ENCODE measurements at places on chromosomes 4 and X. TPM values are rescaled to one million over a fixed set of nuclear protein-coding genes. Genes with fewer than 3 reads are reported as not detected.

GRCh38 chrX:39473812-39474211, 623.9 kb downstream of the BCOR start:
- no peaks in the 10 kb centered on the region for H3K27me3 ChIP-seq
- no peaks in the 10 kb centered on the region for H3K36me3 ChIP-seq
- H3K27ac ChIP-seq = no peak overlapping the region
- H3K4me3 ChIP-seq = no peak overlapping the region
- peaks cover 5% of the 10 kb centered on the region for H3K4me1 ChIP-seq

GRCh38 chr4:23855912-23856605, 33.8 kb downstream of the PPARGC1A start:
- no peak overlapping the region for H3K4me3 ChIP-seq
- no peak for DNase-seq
- no peaks in the 10 kb centered on the region for H3K36me3 ChIP-seq
- H3K27ac ChIP-seq = no peak overlapping the region

DNA sequence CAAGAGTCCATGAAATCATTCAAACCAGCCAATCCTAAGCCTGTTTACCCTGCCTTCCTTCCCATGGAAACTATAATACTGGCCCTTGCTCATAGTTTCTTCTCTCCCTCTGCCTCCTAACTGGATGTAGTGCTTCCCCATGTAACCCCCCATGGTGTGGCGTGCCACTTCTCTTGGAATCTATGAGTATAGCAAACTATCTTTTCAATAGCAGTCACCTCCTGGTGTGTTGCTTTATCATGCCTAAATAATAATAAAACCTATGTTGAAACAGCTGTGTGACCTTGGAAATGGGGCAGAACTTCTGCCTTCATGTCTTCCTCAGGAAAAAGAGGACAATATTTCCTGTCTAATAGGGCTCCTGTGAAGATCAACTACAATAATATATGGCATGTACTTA, 234.8 kb upstream of the EDNRA start:
- no peaks in the 10 kb centered on the region for H3K4me1 ChIP-seq
- H3K27me3 ChIP-seq = no peaks in the 10 kb centered on the region
- H3K36me3 ChIP-seq = no peaks in the 10 kb centered on the region
- no peak overlapping the region for H3K4me3 ChIP-seq

Gene HOPX
- total RNA-seq = not detected

Gene TRIM61
- not detected for total RNA-seq

GRCh38 chr4:30789219-30789671, 69.1 kb downstream of the PCDH7 start:
- H3K27ac ChIP-seq = no peak overlapping the region
- no peaks in the 10 kb centered on the region for H3K36me3 ChIP-seq
- DNase-seq = no peak
- H3K4me1 ChIP-seq = no peaks in the 10 kb centered on the region
- no peak overlapping the region for H3K4me3 ChIP-seq

DNA sequence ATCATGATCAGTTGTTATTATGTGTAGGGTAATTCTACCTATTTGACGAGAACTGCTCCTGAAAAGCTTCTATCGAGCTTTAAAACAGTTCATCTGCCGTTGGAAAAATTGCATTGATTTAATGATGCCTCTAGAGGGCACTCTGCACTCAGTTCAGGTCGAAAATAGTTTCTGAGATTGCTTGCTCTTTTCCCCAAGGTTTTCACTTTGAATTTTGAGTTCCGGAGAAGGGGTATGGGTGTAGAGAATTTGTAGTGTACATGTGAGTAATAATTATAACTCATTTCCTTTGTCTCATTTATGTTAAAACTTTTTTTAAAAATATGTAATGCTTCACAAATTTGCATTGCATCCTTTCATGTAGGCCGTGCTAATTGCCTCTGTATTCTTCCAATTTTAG, 28.4 kb upstream of the TNIP3 start:
- H3K4me1 ChIP-seq = peaks cover 5% of the 10 kb centered on the region
- peaks cover 2% of the 10 kb centered on the region for H3K27me3 ChIP-seq
- H3K4me3 ChIP-seq = no peak overlapping the region
- H3K27ac ChIP-seq = no peak overlapping the region

DNA sequence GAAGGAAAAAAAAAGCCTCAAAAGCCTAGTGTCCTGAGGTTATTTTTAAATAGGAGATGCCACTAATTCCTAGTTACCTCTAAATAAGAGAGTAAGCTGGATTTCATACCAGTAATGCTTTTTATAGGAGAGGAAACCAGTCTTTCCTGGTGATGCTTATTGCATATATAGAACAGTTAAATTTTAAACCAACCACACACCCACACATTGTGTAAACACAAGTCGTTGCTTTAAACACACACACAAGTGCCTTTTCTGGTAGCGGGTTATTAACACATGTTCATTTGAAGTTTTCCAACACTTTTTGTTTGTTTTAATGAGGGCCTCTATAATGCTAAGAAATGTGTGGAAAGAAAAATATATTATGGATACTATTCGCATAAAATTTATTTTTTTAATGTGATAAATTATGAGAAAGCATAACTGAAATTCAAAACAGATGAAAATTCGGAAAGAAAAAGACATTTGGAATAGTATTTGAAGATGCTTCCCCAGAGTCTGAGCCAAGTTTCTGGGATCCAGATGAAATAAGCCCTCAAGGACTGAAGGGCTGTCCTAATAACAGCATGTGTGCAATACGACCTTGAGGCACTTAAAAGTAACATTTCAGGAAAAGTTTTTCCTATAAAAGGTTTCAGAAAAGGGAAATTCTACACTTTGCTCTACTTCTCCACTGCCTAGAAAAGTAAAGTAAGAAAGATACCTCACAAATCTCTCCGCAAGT, 2.0 kb downstream of the ANTXR2 start:
- no peaks in the 10 kb centered on the region for H3K27me3 ChIP-seq
- H3K4me1 ChIP-seq = peaks cover 77% of the 10 kb centered on the region
- H3K27ac ChIP-seq = peak overlapping the region; percentile 80
- peaks cover 48% of the 10 kb centered on the region for H3K36me3 ChIP-seq

- no peaks in the 10 kb centered on the region for H3K36me3 ChIP-seq
- DNase-seq = no peak
- no peak overlapping the region for H3K27ac ChIP-seq
- peaks cover 20% of the 10 kb centered on the region for H3K4me1 ChIP-seq
- H3K4me3 ChIP-seq = no peak overlapping the region
- H3K27me3 ChIP-seq = no peaks in the 10 kb centered on the region
Observed at GRCh38 chrX:17499512-17499911, 124.5 kb downstream of the NHS start.

GRCh38 chrX:31506360-31506759, 434.5 kb upstream of the FTHL17 start:
- DNase-seq = no peak
- no peaks in the 10 kb centered on the region for H3K36me3 ChIP-seq
- H3K4me1 ChIP-seq = peaks cover 18% of the 10 kb centered on the region
- H3K27ac ChIP-seq = no peak overlapping the region
- no peak overlapping the region for H3K4me3 ChIP-seq
- H3K27me3 ChIP-seq = no peaks in the 10 kb centered on the region

Gene EMCN
- 0.46 TPM for total RNA-seq

Gene C4orf17
- not detected for total RNA-seq

GRCh38 chr4:30720661-30721184, 554 bp downstream of the PCDH7 start:
- H3K27ac ChIP-seq = no peak overlapping the region
- H3K27me3 ChIP-seq = peaks cover 28% of the 10 kb centered on the region
- H3K36me3 ChIP-seq = no peaks in the 10 kb centered on the region

Gene DKK2
- total RNA-seq = 0.19 TPM

GRCh38 chr4:1519787-1520661, 113.8 kb upstream of the NKX1-1 start:
- no peaks in the 10 kb centered on the region for H3K36me3 ChIP-seq
- H3K4me1 ChIP-seq = no peaks in the 10 kb centered on the region
- no peak for DNase-seq
- no peak overlapping the region for H3K27ac ChIP-seq

Gene SLC6A8
- 32.4 TPM for total RNA-seq

DNA sequence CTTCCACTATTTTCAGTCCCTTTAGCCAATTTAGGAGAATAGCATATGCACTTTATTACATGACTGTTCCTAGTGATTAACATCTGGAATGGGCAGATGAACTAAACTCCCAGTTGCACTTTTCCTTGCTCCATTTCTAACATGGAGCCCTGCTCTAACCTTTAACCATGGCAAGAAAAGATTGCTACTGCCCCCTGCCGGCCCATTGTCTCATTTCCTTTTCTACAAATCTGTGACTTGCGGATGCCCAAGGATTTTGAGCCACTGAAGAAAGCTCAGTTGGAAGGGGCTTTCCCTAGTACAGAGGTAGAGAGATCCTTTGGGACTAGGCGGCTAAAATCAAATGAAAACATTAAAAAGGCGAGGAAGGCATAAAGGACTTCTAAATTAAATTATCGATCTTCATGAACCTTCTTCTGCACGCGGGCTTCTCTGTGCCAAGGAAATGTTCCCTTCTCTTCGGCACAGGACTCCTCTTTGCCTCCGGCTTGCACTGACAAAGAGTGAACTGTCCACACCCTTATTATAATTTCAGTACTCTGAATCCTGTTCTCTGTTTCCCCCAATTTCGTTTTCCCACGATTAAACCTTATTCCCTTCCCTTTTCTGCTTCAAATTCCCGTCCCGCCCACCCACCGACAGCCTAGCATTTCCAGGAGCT, 577 bp upstream of the GLRA2 start:
- peak overlapping the region; percentile 82 for H3K4me3 ChIP-seq
- H3K4me1 ChIP-seq = peaks cover 6% of the 10 kb centered on the region
- H3K36me3 ChIP-seq = no peaks in the 10 kb centered on the region
- peak; percentile 42 for DNase-seq

GRCh38 chr4:6200011-6200921, at the start of gene JAKMIP1:
Gene JAKMIP1 (minus strand): TSS chr4:6200549. CDS start chr4:6112850, 87,699 bp downstream.
- H3K36me3 ChIP-seq = no peaks in the 10 kb centered on the region
- no peaks in the 10 kb centered on the region for H3K4me1 ChIP-seq
- H3K27me3 ChIP-seq = peaks cover 24% of the 10 kb centered on the region
- H3K27ac ChIP-seq = no peak within 1 kb of the TSS
- no peak for DNase-seq
